NCI-H774 (cell line): ENCODE measurements at places on chromosomes 11 and 22.
A peak's percentile ranks its signal among the peaks of the same experiment; 100 is the strongest.

GRCh38 chr11:9573052-9573774 lies at the start of gene WEE1:
WEE1 (plus strand) TSS chr11:9573670; CDS start chr11:9573934, 264 bp downstream.
- DNase-seq: peak; percentile 99

DNA sequence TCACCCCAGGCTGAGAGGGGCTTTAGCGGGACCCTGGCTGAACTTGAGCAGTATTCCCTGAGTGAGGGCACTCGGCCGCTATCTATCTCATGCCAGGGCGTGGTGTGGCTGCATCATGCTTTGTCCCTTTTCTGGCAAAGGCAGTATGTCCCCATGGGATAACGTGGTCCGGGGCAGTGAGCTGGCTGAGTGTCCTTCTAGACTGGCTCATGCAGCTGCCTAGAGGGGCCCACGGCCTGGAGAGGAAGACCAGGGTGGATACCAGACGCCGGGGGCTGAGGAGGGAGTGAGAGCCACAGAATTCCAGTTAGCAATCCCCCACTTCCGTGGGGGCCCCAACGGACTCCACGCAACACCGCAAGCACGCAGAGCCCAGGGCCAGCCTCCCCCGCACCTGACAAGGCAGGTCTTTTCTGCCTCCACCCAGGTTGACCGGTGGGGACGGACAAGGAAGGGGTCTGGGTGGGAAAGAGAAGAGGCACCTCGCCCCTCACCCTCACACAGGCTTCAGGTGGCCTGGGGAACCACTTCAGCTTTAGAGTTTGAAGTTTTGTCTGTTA lies 15.5 kb downstream of the NFAM1 start:
- DNase-seq: no peak

GRCh38 chr11:132008872-132009271 lies 638.5 kb downstream of the NTM start:
- DNase-seq: no peak

DNA sequence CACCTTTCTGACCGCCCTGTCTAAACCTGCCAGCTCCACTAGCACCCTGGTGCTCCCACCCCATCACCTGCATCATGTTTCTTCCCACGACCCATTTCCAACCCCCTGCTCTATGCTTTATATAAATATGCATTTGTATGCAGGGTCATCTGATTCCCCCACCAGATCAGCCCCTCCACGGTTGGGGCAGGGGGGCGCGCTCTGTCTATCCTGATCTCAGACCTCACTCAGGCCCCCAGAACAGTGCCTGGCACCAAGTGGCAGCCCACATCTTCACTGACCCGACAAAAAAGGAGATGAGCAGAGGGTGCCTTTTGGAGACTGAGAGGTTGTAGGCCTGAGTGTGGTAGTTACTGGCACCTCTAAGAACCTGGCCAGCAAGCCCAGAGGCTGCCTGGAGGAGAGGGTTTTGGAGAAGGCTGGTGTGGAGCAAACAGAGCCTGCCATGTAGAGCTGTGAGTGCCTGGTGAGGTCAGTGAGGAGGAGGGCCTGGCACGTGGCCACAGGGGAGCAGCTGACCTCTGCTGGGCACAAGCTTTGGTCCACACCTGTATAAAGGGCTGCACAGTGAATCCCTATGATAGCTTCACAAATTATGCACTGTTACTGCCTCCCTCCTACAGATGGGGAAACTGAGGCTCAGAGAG lies 86.3 kb upstream of the RTL6 start:
- DNase-seq: no peak

GRCh38 chr22:38305471-38306448 lies 11.5 kb downstream of the CSNK1E start:
- DNase-seq: no peak

DNA sequence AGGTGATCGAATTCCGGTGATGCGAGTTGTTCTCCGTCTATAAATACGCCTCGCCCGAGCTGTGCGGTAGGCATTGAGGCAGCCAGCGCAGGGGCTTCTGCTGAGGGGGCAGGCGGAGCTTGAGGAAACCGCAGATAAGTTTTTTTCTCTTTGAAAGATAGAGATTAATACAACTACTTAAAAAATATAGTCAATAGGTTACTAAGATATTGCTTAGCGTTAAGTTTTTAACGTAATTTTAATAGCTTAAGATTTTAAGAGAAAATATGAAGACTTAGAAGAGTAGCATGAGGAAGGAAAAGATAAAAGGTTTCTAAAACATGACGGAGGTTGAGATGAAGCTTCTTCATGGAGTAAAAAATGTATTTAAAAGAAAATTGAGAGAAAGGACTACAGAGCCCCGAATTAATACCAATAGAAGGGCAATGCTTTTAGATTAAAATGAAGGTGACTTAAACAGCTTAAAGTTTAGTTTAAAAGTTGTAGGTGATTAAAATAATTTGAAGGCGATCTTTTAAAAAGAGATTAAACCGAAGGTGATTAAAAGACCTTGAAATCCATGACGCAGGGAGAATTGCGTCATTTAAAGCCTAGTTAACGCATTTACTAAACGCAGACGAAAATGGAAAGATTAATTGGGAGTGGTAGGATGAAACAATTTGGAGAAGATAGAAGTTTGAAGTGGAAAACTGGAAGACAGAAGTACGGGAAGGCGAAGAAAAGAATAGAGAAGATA lies at the start of gene MALAT1:
TSS of gene MALAT1 (plus strand) at position 69 of the 736 bp plus-strand sequence.
- peak; percentile 96 for DNase-seq

DNA sequence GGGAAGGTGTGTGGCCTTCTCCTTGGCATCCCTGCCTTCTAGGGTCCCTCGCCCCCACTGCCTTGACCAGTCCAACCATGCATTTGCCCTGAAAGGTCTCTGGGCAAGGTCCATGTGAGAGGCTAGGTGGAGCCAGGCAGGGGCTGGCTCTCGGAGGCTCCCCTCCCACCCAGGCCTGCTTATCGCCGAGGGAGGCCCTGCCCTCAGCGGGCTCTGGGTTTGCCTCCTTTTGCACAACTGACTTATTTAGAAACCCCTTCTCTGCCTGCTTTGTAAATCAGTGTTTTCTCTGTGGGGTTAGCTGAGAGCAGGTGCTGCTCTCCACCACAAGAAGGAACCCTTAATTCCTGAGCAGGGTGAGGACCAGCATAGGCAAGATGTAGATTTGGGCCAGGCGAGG lies 47.7 kb downstream of the CD82 start:
- DNase-seq: no peak

GRCh38 chr11:209275-210121 lies 2.0 kb downstream of the RIC8A start:
- no peak for DNase-seq

GRCh38 chr11:119061256-119061655 lies 4.3 kb upstream of the HYOU1 start:
- no peak for DNase-seq

GRCh38 chr11:64156235-64157011 lies 9.5 kb downstream of the MACROD1 start:
- DNase-seq: no peak

DNA sequence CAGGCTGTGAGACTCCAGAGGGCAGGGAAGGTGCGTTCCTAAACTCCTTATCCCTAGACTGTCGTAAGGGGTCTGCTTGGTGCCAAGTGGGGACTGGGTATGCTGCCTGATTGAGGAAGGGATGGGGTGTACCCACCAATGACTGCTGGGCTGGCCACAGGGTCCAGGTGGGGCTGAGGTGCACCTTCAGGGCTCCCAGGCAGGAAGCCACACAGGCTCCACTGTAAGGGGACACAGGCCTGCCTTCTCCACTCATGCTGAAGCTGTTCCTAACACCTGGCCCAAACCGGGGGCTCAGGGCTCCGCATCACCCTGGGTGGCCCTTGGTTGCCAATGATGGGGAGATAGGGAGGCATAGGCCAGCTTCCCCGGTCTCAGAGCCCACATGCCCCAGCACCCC lies 20.4 kb downstream of the CABP7 start:
- DNase-seq: no peak
